ENCODE measurements at places on chromosomes 12 and 14.
A peak's percentile ranks its signal among the peaks of the same experiment; 100 is the strongest.

GRCh38 chr14:61563880-61564617 is 131.3 kb upstream of the HIF1A start:
- no peak for DNase-seq

GRCh38 chr14:60245380-60246177 is 3.4 kb upstream of the PPM1A start:
- no peak for DNase-seq

- DNase-seq, result no peak
These were observed 11.1 kb upstream of the NINJ2 start for GRCh38 chr12:674272-674781.

DNA sequence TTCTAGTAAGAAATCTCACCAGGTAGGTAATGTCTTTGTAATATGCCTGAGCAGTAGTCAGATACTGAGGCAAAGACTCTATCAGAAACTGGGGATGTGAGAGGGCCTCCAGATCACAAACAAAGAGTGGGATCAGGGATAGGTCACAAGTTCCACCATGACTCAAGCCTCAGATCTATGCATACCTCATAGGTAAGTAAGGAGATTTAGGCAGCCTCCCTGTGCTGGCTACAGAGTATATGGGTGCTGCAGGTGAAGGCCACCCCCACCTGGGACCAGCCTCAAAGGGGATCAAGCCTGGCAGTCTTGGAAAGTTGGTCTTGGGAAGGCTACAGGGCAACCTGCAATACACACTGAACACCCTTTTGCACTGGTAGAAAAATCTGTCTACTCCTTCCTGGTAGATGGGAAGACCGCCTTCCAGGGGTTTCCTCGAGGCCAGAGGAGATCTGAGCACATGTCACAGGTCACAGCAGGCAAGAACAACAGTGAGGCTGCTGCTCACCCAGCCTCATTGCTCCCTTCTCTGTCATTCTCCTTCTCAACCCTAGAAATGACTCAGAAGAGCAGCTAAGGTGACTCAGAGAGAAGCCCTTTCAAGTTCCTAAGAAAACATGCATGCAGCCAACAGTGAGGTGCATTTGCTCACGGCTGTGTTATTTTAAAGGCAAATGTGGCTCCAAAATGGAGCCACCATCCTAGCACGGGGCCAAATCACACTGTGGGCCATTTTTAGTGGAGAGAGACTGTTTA is 143.4 kb upstream of the CDKN3 start:
- no peak for DNase-seq

GRCh38 chr14:55353686-55354467 is 57.8 kb downstream of the ATG14 start:
- DNase-seq, result peak; percentile 50

DNA sequence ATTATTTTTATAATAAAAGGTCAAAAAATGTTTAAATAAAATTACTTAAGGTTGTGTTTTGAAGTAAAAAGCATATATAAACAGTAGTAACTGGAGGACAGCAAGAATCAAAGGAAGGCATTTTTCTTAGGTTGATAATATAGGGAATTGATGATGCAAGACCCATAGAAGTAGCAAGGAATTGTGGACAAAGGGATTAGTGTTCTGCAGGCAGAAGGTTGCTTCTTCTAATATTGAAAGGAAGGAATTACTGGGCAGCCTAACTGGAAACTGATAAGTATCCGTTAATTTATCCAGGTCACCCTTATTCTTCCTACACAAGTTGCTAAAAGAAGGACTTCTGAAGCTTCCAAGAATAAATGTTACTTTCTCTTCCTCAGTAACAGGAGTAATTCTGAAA is 54.5 kb upstream of the ALX1 start:
- DNase-seq, result no peak

DNA sequence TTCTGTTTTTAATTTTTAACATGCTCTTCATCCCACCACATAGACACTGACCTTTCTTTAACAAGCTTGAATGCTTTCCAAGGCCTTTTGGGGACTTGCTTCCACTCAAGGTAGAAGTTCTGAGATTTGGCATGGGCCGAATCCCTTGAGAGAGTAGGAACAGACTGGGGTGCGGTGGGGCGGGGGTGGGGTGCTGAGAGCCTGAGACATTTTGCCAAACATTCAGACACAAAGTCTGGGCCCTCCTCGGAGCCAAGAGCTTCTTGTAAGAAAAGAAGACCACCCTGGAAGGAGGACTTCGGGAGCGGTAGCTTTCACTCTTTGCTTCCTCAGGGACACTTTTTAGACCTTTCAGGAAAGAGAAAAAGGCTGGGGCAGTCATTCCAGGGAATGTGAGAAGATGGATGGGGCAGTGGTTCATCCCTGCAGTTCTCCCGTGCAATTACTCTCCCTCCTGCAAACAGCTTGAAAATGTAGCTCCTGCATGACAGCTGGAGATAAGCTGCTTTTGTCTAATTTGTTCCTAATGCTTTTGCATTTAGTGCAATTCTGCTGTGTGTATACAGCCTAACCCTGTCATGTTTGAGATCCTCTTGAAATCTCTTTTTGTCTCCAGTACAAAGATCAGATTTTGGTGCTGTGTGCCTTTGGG is 16.3 kb upstream of the MYO1H start:
- no peak for DNase-seq

GRCh38 chr12:647385-648085 is 15.7 kb downstream of the NINJ2 start:
- DNase-seq, result no peak

DNA sequence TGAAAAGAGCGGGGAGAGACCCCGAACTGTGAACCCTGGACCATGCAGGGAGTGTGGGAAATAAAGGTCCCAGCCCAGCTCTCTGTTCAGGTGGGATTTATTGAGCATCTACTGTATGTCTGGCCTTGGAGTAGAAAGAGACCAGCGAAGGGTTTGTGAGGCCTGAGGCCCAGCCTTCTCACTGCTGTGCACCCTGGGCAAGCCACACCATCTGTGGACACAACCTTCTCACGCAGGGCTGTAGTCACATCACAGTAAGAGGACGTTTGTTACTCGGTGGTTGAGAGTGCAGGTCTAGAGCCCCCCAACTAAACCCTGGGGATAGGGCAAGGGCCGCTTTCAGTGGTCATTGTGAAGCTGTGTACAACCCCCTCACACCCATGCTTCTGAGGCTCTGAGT is 18.2 kb downstream of the FAM222A start:
- no peak for DNase-seq

GRCh38 chr12:56930241-56930640 is 4.0 kb downstream of the SDR9C7 start:
- DNase-seq, result peak; percentile 82

DNA sequence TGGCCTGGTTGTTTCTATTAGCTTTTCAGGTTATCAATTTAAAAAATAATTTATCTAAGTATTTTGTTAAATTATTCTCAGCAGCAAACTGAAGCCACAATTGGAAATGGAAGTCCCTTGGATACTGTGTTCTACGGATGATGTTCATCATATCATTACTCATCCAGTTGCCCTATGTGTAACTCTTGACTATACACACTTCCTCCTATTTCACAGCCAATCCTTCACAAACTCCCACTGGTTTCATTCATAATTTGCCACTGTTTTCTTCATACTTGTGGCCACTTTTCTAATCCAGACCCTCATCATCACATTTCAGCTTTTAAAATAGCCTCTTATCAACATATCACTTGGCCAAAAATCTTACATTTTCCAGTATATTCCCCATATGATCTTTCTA is 84.0 kb downstream of the CATSPERB start:
- no peak for DNase-seq

- DNase-seq, result no peak
These were observed 12.1 kb upstream of the BMP4 start for GRCh38 chr14:53968726-53969125.

- DNase-seq, result no peak
These were observed 57.9 kb upstream of the SLC38A2 start for GRCh38 chr12:46430340-46430948.

DNA sequence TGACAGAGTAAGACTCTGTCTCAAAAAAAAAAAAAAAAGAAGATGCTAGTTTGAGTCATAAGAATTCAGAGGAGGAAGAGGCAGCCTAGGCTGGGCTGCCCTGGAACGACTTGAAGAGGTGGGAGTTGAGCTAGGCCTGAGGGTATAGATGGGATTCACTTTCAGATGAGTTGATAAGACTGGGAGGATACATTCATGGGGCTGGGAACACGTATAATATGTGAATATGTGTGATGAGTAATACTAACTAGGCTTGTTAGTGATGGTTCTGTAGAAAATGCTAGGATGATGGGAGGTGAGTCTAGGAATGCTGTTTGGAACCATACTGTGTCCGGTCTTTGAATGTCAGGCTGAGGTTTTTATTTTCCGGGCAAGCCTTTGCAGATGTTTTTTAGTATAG is 9.0 kb downstream of the PLEKHA5 start:
- no peak for DNase-seq

GRCh38 chr12:127214186-127214585 is 1052.8 kb upstream of the TMEM132C start:
- no peak for DNase-seq

Data from esophagus muscularis mucosa (tissue), 4 donors.